Neural progenitor cell (in vitro differentiated cells): ENCODE measurements at places on chromosomes 3 and 15. TPM values are rescaled to one million over a fixed set of nuclear protein-coding genes. Genes with fewer than 3 reads are reported as not detected.
A peak's percentile ranks its signal among the peaks of the same experiment; 100 is the strongest.

DNA sequence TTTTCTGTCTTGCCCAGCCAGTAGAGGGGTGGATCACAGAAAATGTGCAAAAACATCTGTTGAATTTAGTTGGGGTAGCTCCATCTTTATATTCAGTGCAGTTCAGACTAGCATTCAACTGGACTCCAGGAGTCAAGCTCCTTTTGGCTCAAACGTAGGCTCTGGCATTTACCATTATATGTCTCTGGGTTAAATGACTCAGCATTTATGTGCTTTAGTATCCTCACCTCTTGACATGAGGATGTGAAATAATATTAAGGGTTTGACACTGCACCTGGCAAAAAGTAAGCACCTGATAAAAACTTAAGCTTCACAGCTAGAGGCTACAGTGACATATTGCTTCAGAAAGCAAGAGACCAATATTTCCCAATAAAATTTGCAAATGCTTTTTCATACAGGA is 14.8 kb downstream of the PRC1 start:
- DNase-seq = no peak

GRCh38 chr3:184543843-184544512 is 17.6 kb upstream of the EPHB3 start:
- DNase-seq = peak; percentile 92

GRCh38 chr15:38148471-38148870 is 104.2 kb upstream of the SPRED1 start:
- DNase-seq = no peak

DNA sequence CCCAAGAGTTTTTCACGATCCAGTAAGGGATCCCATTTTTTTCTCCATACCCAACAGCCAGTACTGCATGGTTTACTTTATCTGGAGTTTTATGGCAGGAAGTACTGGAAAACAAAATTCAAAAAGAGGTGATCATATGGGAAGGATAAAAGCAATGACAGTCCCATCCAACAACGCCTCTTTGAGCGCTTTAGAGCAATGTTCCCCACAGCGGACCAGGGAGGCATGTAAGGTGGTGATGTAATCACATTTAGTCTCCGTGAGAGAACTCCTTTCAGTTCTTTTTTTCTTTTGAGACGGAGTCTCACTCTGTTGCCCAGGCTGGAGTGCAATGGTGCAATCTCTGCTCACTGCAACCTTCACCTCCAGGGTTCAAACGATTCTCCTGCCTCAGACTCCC is 21.8 kb downstream of the CTSH start:
- no peak for DNase-seq

- DNase-seq = no peak
These were observed 13.1 kb downstream of the CCDC191 start for GRCh38 chr3:114043205-114043604.

DNA sequence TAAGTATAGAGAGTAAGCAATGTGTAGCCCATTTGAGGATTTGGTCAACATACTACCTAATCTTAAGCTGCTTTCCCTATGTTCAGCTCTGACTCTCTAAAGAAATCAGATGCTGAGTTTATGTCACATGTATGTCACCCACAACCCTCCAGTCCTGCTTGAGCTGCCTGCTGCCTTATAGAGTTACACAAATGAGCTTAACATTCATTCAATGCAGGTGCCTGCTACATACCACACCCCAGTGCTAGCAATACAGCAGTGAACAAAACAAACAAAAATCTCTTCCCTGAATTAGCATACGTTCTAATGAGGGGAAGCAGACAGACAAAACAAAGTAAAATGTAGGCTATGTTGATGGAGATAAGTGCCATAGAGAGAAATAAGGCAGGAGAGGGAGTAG is 93.0 kb downstream of the HHLA2 start:
- no peak for DNase-seq

- no peak for DNase-seq
These were observed 32.7 kb downstream of the EBLN2 start for GRCh38 chr3:73094129-73094528.

GRCh38 chr3:185648396-185648795 is 62.3 kb downstream of the SENP2 start:
- no peak for DNase-seq

DNA sequence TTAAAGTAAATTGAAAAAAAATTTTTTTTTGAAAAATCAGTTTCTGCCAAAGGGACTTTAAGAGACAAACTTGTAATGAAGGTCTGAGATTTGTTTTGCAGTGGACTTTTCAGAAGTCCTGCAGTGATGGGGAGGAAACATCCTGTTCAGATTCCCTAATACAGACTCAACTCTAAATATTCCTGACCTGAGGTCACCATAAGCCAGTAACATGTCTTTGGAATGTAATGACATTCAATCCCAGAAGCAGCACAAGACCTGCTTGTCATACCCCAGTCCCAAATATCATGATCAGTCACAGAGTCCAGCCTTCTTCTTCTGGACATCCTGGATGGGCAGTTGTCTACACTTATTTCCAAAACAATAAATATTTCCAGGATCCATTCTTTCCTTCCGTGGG is 53.6 kb downstream of the TMEM39A start:
- no peak for DNase-seq

- no peak for DNase-seq
These were observed 12.1 kb downstream of the CHRNA7 start for GRCh38 chr15:32042269-32042972.

DNA sequence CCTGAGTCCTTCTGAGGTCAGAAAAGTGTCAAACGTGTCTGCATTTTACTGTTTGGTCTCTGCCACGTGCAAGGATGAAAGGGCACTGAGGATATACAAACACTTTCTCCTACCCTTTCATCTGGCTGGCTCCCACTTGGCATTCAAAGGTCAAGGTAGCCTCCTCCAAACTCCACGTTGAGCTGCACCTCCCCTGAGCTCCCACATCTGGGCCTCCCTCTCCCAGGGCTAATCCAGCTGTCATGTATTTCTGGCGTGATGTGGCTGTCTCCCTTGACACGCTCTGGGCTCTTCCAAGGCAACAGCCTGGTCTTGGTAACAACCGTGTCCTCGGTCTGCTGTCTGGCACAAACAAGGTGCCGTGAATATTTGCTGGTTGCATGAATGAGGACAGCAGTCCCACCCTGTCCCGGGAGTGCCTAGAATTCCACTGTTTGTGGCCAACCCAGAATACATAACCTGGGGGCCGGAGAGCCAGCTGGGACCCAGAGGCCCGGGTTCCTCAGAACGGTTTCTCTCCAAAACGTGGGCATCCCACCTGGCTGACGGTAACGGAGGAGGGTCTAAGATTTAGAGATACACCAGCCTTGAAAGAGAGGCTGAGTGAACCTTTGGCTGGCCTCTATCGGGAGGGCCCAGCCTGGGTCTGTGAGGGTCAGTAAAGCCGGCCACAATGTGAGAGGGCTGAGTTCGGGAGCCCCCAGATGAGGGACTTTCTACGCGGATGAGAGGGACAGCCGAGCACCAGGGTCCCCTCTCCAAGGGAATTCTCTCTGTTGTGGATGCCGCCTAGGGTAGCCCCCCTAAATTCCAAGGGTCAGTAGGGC is 767 bp downstream of the GLT8D1 start:
- peak; percentile 24 for DNase-seq

DNA sequence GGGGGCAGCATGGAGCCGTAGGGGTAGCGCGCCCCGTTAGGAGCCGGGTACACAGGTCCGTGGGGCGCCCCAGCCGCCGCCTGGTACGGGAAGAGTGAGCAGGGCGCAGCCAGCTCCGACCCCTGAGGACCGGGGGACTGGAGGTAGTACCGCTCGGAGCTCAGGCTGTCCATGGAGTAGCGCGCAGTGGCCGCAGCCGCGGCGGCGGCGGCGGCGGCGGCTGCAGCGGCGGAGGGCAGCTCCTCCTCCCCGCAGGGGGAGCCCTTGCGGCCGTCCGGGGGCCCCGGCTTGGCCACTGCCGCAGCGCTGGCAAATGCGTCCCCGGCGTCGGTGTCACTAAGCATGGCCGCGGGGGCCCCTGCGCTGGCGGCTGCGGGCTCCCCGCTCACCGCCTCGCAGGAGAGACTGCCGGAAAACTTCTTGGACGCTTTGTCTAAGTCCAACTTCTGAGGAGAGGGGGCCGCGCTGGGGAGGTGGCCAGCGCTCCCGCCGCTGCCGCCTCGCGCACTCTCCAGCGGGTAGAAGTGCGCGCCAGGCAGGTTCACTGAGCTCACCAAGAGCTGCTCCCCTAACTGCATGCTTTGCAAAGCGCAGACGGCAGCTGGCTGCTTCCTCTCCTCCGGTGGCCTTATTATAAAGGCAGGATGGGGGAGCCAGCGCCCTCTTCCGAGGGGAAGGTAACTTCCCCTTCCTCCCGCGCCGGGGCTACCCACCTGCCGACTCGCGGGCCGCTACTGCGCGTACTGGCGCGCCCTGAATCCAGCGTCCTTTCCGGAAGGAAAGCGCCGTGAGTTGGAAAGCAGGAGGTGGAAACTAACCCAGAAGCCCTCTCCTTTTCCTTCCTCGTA is at the start of gene EOMES:
EOMES (minus strand) TSS at position 607 of the 848 bp plus-strand sequence; CDS start at position 578, 29 bp downstream.
- peak; percentile 89 for DNase-seq

DNA sequence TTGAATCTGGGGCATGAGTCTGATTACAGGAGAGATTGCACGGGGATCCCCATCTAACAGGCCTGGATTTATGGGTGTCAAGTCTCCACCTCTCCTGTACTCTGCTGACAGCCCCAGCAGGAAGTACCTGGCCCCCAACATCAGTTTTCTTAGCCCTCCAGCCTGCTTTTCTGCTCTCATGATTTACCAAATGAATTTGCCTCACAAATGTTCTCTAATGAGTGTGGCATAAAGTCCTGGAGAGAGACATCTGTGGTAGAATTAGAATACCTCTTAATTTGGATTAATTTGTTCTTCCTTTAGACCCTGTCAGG is 60.1 kb downstream of the FNDC3B start:
- DNase-seq = no peak

DNA sequence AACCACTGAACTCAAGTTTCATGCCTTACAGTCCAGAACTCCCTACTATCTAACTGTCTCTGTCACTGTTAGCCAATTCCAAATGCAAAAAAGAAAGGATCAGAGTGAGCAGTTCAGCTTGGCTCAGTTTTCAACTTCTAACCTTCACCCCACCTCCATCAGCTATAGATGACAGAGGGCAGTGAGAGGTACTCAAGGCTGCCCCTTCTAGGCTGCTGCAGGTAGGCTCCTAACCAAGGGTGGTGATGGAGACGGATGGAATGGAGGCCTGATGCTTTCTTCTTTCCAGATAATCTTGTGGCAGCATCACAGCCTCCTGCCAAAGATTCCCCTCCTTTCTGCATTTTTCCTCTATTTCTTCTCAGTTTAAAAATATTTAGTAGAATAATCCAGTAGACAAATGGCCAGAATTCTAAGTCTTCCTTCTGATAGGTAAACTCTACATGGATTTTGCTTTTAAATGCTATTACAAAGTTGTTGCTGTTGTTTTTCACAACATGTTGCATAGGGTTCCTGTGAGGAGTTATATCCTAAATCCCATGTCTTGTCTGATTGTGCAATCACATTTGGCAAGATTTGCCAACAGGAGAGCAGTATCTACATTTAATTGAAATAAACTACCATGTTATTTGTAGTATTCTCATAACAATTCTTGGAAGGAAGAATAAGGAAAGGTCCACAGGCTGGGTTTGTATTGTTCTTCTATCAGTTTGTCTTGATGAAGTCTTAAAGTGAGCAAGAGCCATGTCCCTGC is 301.6 kb upstream of the TRIM42 start:
- DNase-seq = no peak

GRCh38 chr3:142296507-142296906 is 71.1 kb upstream of the GK5 start:
- no peak for DNase-seq

GRCh38 chr3:167480748-167481147 is 6.9 kb upstream of the SERPINI2 start:
- no peak for DNase-seq

DNA sequence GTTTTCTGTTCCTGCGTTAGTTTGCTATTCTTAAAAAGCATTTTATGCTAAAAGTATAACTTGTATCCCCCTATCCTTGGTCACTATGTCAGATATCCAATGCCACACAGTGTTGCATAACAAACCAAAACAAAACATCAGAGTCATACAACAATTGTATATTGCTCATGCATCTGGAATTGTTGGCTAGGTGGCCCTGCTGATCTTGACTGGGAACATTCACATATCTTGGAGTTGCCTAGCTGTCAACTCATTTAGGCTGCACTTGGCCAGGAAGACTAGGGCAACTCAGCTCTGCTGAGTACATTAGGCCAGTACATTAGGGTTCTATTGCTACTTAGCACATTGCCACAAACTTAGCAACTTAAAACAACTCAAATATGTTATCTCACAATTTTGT is 706.5 kb upstream of the UBE2E2 start:
- no peak for DNase-seq

GRCh38 chr3:16875876-16876550 is 8.7 kb upstream of the PLCL2 start:
- no peak for DNase-seq

DNA sequence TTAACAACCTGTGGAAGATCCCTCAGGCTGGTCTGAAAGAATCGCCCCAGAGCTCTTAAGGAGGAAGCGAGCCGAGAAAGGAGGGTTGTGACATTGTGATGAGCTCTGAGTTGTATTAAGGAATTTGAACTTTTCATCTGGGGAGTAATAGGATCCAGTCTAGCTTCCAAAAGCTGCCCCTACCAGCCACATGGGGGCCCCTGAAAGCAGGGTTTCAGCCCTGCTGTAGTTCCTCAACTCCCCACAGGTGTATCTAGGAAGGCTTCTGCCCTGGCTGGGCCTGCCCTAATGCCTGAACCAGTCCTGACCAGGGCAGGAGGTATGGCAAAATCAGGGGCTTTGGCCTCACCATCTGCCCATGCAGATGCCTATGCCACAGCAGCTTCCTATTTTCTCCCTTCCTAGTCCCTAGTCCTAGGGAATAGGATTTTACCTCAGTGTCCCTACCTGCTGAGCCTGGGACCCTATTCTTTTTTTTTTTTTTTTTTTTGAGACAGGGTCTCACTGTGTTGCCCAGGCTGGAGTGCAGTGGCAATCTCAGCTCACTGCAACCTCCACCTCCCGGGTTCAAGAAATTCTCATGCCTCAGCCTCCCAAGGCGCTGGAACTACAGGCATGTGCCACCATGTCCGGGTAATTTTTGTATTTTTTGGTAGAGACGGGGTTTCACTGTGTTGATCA is 5.0 kb upstream of the AP3S2 start:
- peak; percentile 74 for DNase-seq

- DNase-seq = no peak
These were observed 514.5 kb upstream of the DPPA4 start for GRCh38 chr3:109851854-109852253.

DNA sequence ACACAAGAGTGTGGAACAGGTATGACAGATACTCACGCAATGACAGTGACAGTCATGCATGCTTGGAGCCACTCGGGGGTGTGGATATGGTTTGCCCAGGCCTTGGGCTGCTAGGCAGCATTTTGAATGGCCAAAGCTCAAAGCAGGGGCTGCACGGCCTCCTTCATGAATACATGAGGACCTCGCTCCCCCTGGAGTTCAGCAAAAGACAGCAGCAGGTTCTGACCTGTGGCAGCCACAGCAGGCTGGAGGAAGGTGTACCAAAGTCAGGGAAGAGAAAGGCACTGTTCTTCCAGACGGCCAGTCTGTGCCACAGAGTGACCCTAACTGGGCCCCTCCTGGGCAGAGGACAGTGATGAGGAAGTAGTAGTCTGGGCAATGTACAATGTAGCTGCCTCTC is 88.2 kb upstream of the C2CD4B start:
- DNase-seq = peak; percentile 14

RBP2 gene
- total RNA-seq = not detected in 2 replicates

ACP3 gene
- not detected in 2 replicates for total RNA-seq

PAK6 gene
- 0.90 TPM in 1 of 2 replicates, not detected in the other for total RNA-seq

RAD51 gene
- total RNA-seq = 27.2 and 48.1 TPM in 2 replicates

SLC38A3 gene
- total RNA-seq = 0.17 and 0.77 TPM in 2 replicates

C3orf33 gene
- total RNA-seq = 7.7 and 13.5 TPM in 2 replicates

IGSF11 gene
- 2.7 and 4.1 TPM in 2 replicates for total RNA-seq

HHLA2 gene
- total RNA-seq = not detected in 2 replicates

DNAJA4 gene
- 0.12 TPM in 1 of 2 replicates, not detected in the other for total RNA-seq

TRIM71 gene
- 106 and 107 TPM in 2 replicates for total RNA-seq

CFAP100 gene
- total RNA-seq = 0.12 TPM in 1 of 2 replicates, not detected in the other

PRR23E gene
- not detected in 2 replicates for total RNA-seq
